ENCODE measurements at places on chromosomes 6 and 20. TPM values are rescaled to one million over a fixed set of nuclear protein-coding genes. Genes with fewer than 3 reads are reported as not detected.
A peak's percentile ranks its signal among the peaks of the same experiment; 100 is the strongest.

DNA sequence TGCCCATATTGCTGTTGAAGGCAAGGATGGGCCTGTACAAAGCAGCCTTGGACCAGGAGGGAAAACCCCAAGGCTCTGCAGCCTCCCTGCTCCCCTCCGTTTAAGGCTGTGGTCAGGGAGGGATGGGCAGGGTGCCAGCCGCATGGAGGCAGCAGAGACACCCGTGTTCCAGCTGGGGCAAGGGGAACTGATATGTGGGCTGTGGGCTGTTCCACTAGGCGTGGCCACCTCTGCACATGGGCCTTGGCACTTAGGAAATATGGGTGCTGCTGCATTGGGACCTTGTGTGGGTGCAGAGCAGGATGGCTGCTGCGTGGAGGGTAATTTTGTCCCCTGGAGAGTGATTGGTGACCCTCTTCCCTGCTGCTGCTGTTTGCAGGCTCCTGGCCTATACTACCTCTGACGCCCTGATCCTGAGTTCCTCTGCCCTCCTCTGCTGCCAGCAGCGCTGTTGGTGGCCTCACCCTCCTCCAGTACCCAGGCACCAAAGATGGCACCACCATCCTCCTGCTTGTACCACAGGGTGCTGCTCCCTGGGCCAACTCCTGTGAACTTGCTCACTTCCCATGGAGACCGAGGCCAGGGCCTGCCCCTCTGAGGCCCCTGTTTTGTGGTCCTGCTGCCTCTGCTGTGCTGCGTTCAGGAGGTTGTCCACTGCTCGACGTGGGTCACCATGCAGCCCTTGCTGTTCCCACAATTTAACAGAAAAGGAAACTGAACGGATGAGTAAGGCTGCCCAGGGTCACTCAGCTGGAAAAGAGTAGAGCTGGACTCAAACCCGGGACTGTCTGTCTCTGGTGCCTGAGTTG, 35.3 kb downstream of the PANK2 start:
- no peaks in the 10 kb centered on the region for H3K27me3 ChIP-seq
- H3K36me3 ChIP-seq = peaks cover 15% of the 10 kb centered on the region
- H3K4me1 ChIP-seq = peaks cover 25% of the 10 kb centered on the region
- DNase-seq = no peak
- H3K4me3 ChIP-seq = no peak overlapping the region

- H3K4me3 ChIP-seq = no peak overlapping the region
- no peaks in the 10 kb centered on the region for H3K36me3 ChIP-seq
- DNase-seq = no peak
- H3K27me3 ChIP-seq = no peaks in the 10 kb centered on the region
- H3K4me1 ChIP-seq = no peaks in the 10 kb centered on the region
- H3K27ac ChIP-seq = no peak overlapping the region
Measured at GRCh38 chr20:43541214-43541613, 17.6 kb upstream of the SGK2 start.

DNA sequence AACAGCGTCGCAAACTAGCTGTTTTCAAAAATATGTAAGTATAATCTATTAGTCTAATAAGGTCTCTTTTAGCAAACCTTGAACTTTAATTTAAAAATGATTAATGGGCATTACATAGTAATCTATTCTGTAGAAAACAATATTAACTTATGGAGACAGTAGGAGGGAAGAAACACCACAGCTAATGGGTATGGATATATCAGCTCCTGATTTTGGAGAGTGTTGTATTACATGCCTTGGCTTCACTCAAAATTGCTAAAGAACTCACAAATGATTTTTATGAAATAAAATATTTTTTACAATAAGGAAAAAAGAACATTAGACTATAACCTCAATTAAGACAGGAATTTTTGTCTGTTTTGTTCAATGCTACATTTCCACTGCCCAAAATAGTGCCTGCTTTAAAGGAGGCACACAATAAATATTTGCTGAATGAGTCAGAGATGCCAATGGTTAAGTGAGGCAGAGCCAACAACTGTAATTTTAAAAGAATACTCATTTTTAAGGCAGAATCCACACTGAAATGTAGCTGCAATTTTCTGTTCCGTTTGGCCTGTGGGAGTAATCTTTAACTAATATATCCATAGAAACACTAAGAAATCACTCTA, 15.7 kb downstream of the ATG5 start:
- no peaks in the 10 kb centered on the region for H3K27me3 ChIP-seq
- H3K4me3 ChIP-seq = no peak overlapping the region
- H3K36me3 ChIP-seq = no peaks in the 10 kb centered on the region
- H3K4me1 ChIP-seq = no peaks in the 10 kb centered on the region
- no peak for DNase-seq
- H3K27ac ChIP-seq = no peak overlapping the region

DNA sequence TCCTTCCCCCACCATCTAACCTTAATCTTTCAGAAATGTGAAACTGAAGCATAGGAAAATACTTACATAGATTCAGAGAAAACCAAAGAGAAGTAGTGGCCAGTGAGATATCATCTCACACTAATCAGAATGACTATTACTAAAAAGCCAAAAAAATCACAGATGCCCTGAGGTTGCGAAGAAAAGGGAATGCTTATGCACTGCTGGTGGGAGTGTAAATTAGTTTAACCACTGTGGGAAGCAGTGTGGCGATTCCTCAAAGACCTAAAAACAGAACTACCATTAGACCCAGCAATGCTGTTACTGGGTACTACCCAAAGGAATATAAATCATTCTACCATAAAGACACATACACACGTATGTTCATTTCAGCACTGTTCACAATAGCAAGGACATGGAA, 9.2 kb upstream of the PREX1 start:
- no peaks in the 10 kb centered on the region for H3K27me3 ChIP-seq
- H3K4me1 ChIP-seq = no peaks in the 10 kb centered on the region
- no peak overlapping the region for H3K27ac ChIP-seq
- H3K36me3 ChIP-seq = no peaks in the 10 kb centered on the region
- H3K4me3 ChIP-seq = no peak overlapping the region
- DNase-seq = no peak

GRCh38 chr20:34514897-34515483, 1.2 kb upstream of the DYNLRB1 start:
- no peaks in the 10 kb centered on the region for H3K36me3 ChIP-seq
- H3K27ac ChIP-seq = peak overlapping the region; percentile 88
- no peak for DNase-seq
- H3K27me3 ChIP-seq = no peaks in the 10 kb centered on the region

GRCh38 chr20:48824830-48825565, 2.8 kb downstream of the PREX1 start:
- no peak overlapping the region for H3K27ac ChIP-seq
- no peak overlapping the region for H3K4me3 ChIP-seq
- no peaks in the 10 kb centered on the region for H3K36me3 ChIP-seq
- H3K27me3 ChIP-seq = peaks cover 58% of the 10 kb centered on the region
- peaks cover 24% of the 10 kb centered on the region for H3K4me1 ChIP-seq

GRCh38 chr20:44653546-44653945, 2.0 kb upstream of the ADA start:
- H3K27me3 ChIP-seq = peaks cover 32% of the 10 kb centered on the region
- H3K4me1 ChIP-seq = peaks cover 8% of the 10 kb centered on the region
- no peak overlapping the region for H3K27ac ChIP-seq
- DNase-seq = no peak
- no peaks in the 10 kb centered on the region for H3K36me3 ChIP-seq

GRCh38 chr6:106975738-106976064, 1.2 kb upstream of the CD24 start:
- no peaks in the 10 kb centered on the region for H3K27me3 ChIP-seq
- peak overlapping the region; percentile 96 for H3K27ac ChIP-seq
- peaks cover 23% of the 10 kb centered on the region for H3K36me3 ChIP-seq
- H3K4me3 ChIP-seq = peak overlapping the region; percentile 63
- DNase-seq = peak; percentile 62

DNA sequence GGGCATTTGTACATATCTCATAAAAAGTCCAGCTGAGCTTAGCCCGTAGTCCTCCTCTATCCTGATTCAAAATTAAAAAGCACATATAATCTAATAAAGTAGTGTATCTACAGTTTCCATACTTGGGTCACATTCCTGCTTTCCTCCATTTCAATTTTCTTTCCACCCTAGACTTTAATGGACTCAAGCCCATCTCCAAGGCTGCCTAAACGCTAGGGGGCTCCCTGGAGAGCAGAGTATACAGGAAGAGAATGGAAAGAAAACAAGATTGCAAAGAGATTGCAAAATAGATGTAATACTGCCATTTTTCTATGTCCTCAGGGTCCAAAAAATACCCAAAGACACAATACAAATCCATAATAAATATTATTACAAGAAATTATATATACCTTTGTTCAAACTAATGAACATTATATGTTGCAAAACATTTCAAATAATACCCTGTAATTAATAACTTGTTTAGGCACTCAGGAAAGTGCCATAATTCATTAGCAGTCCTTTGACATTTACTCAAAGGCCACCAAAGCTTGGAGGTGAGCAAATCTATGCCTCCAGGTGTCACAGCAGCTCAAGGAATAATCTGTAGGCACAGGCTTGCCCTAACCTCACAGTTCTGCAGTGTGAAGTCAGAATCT, 2.4 kb upstream of the MCM3 start:
- peak; percentile 85 for DNase-seq
- H3K27ac ChIP-seq = no peak overlapping the region
- H3K4me3 ChIP-seq = no peak overlapping the region

HCRTR2 gene
- total RNA-seq = not detected

LHFPL5 gene
- total RNA-seq = not detected

MC3R gene
- not detected for total RNA-seq

ANKRD66 gene
- total RNA-seq = not detected

B3GAT2 gene
- total RNA-seq = 1.8 TPM

SLC22A7 gene
- not detected for total RNA-seq

OGFRL1 gene
- total RNA-seq = 12.0 TPM
